Esophagus squamous epithelium (tissue), 5 donors: ENCODE measurements at places on chromosomes 4 and X.

GRCh38 chr4:62394766-62395165 is 1194.6 kb downstream of the ADGRL3 start:
- DNase-seq = no peak

GRCh38 chr4:1329408-1330371 is 17.3 kb upstream of the UVSSA start:
- no peak for DNase-seq

GRCh38 chr4:159144112-159144694 is 41.3 kb downstream of the RAPGEF2 start:
- DNase-seq = no peak

DNA sequence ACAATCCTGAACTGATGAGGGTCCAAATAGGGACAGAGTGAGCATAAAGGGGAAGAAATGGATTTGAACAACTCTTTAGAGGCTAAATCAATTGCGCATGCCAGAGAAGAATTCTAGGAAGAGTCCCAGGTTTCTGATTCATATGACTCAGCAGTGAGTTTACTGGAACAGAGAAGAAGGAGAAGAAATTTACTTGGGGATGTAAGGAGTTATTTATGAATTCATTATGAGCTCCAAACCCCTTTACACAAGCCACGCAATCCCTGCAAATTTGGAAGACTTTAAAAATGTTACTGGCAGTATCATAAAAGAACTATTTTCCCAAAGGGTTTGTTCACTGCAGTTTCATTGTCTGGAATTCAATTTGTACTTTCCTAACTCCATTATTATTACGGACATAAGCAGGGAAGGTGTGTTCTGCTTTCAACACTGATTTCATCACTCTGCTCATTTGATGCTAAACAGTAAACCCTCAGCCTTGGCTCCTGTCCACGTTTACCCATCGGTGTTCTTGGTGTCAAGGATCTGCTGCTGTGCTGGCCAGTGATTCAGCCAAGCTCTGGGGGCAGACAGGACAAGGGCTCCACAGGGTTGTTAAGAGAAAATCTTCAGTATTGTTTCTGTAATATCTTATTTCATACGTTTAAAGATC is 273.7 kb downstream of the HNRNPD start:
- DNase-seq = no peak

- DNase-seq = no peak
Measured at GRCh38 chrX:119359618-119360382, 39.3 kb upstream of the SLC25A43 start.

DNA sequence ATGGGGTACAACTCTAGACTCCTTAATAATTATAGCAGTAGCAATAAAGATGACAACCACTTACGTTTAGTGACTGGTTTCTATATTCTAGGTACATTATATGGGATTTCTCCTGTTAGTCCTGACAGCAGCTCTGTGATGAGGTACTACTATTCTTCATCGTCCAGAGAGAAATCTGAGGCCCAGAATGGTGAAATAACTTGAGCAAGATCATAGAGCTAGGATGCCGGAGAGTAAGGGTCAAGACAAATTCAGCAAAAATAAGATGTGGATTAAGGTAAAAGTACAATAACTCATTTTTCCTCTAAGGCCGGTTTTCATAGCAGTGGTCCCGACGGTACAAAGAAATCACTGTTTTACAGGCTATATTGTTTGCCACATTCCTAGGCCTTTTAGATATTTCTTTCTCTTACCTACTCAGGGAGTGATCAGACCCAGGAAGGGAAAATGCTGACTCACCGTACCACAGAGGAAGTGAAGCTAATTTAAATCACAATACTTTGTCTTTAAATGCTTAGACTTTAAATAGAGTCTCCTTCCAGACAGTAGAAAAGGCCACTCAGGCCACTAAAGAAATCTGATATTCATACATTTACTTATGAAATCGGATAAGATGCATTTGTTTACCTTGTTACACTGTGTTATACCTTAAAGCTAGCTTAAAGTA is 2023.0 kb upstream of the AGA start:
- no peak for DNase-seq

DNA sequence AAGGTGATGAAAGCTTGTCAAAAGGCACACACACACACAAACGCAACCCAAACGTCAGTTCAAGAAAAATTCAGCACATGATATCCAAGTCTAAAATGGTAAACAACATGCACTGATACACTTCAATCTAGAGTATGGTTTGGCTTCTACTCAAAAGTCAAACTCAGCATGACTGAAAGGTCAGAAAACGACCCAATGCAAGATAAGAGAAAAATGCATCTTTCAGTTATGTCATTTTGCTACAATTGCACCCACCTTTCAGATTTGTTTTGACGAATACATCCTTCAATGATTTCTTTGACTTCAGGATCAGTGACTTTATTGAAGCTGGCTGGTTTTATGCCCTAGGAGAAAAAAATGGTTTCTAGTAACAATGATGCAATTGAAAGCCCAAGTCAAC is 56.3 kb downstream of the WNK3 start:
- no peak for DNase-seq

GRCh38 chr4:120838784-120839183 is 83.7 kb downstream of the PRDM5 start:
- DNase-seq = no peak

DNA sequence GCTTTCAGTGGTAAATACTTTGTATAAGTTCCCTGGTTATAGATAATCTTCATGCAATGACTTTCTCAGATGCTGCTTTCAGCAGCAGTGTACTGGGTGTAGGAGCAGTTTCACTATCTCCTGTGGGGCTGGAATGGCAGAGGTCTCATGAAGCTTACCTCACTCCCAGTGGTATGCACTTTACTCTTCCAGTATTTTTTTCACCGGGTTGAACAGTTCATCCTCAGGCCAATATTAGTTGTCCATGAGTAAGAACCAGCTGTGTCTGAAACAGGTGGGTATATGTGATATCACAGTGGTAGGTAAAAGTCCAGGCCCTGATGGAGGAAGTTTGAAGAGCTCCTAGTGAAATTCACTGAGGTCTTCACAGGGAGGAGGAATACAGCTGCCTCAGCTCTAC is 351.5 kb upstream of the EMCN start:
- DNase-seq = no peak

DNA sequence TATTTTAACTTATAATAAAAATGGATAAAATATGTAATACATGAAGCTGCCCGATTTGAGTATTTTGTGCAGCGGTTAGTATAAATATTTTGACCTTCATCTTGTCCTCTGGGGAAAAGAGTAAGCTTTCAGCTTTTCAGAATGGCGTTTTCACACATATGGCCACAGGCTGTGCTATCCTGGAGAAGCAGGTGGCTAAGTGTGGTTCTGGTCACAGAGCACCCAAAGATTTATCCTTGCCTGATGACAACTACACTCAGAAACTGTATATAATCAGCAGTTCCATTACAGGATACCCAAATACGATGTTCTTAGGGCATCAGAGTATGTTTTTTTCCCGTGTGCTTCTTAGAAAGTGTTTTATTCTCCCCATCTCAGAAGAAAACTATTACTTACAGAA is 42.3 kb upstream of the ANK2 start:
- DNase-seq = no peak

DNA sequence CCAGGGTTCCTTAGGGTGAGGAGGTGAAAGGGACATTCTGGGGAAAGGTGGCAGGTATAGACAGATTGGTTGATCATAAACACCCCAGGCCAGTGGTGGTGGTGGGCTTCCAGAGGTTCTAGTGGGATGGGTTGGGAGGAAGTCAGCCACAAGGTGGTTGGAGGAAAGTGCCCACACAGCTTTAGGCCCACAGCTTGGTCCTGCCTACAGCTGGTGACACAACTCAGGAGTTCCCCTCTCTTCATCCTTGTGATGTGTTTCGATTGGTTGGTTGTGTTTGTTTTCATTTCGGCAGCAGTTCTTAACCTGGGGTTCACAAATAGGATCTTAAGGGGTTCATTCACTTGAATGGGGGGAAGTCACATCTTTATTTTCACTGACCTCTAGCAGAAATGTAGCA is 157.0 kb downstream of the TMEM164 start:
- DNase-seq = no peak

DNA sequence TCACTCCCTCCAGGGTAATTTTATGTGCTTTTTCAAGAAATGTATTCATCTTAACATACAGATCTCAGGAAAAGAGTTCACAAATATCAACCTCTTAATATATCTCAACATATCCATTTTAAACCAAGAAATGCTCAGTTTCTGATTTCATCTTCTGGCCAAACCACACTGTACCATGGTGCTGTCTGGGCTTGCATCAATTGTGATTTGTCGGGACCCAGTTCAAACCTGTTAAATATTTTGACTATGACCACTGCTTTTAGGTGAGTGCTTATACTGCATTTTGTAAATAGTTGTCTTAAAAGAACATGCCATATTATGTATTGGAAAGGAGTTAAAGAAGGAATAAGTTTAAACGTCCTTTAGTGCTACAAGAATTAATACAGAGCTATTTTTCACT is 352.1 kb downstream of the SPOCK3 start:
- DNase-seq = no peak

DNA sequence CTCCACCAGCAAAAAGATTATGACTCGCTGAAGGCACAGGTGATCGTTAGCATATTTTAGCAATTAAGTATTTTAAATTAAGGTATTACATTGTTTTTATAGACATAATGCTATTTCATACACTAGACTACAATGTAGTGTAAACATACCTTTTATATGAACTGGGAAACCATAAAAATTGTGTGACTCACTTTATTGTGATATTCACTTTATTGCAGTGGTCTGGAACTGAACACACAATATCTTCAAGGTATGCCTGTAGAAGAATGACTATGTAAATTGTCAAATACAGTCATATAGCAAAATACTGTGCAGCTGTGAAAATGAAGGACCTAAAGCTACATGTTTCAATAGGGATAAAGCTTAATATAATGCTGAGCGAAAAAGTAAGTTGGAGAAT is 26.6 kb upstream of the MAML3 start:
- DNase-seq = no peak

GRCh38 chrX:122816288-122816687 is 367.8 kb upstream of the GRIA3 start:
- DNase-seq = no peak

- no peak for DNase-seq
Measured at GRCh38 chr4:187479511-187479910, 516.1 kb upstream of the ZFP42 start.

- DNase-seq = no peak
Measured at GRCh38 chr4:175330652-175331051, 412.5 kb downstream of the ADAM29 start.

DNA sequence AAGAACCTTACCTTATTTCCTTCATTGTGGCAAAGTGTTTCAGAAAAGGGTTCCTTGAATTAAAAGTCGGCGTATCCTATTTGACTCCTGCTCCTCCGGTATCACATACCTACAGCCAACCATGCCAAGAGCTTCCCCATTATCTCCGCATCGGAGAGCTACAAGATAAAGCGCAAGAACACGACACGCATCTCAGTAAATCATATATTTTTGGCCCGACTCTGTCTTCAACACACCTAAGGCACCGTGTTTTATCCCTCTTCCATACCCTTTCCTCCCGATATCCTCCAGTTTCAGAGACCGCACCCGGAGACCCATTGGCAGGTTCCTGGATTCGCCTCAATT is 497 bp upstream of the THAP9 start:
- DNase-seq = no peak

GRCh38 chrX:24702362-24703184 is 8.9 kb downstream of the POLA1 start:
- DNase-seq = no peak

- DNase-seq = no peak
Measured at GRCh38 chrX:133859336-133859735, 126.1 kb downstream of the GPC3 start.

GRCh38 chr4:80107374-80107773 is 34.3 kb upstream of the ANTXR2 start:
- DNase-seq = no peak

DNA sequence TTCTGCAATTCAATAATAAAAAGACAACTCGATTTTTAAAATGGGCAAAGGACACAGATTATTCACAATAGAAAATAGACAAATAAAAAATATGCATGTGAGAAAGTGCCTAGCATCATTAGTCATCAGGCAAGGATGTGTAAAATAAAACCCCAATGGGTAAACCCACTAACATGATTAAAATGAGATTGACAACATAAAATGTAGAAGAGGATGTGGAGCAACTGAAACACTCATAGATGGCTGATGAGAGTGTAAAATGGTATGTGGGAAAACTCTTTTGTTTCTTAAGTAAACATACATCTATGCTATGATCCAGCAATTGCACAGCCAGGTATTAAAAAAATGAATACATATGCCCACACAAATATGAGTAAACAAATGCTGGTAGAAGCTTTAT is 177.6 kb downstream of the IQCM start:
- DNase-seq = no peak
